CD8-positive, alpha-beta memory T cell (primary cell): ENCODE measurements at places on chromosomes 3 and 15.

DNA sequence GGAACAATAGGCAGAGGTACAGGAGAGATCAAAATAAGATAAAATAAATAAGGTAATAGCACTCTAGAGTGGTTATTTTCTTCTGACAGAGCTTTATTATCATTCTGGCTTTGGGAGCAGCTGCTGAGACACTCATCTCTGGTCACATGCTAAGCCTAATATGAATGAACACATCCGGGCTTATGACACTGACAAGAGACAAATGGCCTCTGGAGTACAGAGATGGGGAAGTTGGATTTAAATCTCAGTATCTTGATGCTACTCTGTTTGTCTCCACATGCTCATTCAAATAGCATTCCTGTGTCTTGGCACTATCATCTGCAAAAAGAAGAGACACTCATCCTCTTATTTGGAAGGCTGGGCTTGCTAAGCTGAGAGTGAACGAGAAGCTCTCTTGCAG is 55.6 kb downstream of the TMEM45A start:
- DNase-seq = no peak

DNA sequence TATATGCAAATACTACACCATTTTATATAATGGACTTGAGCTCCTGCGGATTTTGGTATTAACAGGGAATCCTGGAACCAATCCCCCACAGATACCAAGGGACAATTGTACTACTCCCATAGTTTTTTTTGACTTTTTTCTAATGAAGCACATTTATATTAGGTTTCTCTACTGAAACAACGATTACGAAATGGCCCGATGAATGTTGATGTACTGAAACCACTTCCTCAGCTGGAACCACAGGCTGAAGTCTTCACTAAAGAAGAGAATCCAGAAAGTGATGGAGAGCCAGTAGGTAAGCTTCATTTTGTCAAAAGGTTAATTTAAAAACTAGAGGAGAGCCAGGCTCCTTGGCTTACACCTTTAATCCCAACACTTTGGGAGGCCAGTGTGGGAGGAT is 121.5 kb upstream of the LRRFIP2 start:
- DNase-seq = no peak

DNA sequence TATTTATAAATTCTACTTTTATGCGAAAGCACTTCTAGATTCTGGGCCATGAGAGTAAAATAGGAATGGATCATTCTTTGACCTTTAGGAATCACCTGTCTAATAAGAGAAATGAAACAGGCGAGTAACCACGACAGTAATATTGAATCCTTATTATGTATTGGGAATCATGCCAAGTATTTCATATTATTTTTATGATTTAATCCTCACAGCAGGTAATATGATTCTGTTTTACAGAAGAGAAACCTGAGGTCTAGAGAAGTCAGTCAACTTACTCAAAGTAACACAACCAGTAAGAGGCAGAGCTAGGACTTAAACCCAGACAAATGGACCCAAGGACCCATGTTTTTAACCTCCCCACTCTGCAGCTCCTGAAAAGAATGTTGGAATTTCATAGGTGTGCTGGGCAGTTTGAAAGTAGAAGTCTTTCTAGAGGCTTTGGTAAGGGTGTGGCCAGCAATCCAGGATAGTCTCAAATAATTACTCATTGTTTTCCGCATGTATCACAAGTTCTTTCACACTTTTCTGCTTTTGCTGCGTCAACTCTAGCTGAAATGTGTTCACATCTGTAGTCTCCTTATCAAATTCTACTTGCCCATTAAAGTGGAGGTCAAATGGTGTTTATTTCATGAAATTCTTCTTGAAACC is 181.7 kb downstream of the TPRG1 start:
- DNase-seq = no peak

- no peak for DNase-seq
Measured at GRCh38 chr15:68589053-68589452, 10.3 kb downstream of the CORO2B start.

- no peak for DNase-seq
Measured at GRCh38 chr15:29208836-29209235, 60.8 kb downstream of the NSMCE3 start.

DNA sequence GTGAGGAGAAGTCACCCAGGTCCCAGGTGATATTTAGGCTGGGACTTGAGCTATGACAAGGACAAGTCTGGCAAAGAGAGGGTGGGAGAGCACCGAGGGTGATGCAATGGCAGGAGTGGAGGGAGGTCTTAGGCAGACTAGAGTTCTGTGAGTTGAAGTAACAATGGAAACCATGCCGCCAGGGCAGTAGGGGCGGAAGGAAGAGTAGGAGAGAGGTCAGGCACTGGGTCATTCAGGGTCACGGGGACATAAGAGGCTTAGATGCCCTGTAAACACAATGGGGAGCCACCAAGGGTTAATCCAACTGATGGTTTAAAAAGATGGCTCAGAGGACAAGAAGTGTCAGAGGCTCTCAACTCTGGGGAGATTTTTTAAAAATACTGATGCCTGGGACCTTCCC is 199.7 kb upstream of the LRTM1 start:
- no peak for DNase-seq

GRCh38 chr3:124826703-124827102 is 60.5 kb downstream of the ITGB5 start:
- DNase-seq = no peak

GRCh38 chr15:94584833-94585244 is 353.5 kb downstream of the MCTP2 start:
- peak; percentile 44 for DNase-seq

DNA sequence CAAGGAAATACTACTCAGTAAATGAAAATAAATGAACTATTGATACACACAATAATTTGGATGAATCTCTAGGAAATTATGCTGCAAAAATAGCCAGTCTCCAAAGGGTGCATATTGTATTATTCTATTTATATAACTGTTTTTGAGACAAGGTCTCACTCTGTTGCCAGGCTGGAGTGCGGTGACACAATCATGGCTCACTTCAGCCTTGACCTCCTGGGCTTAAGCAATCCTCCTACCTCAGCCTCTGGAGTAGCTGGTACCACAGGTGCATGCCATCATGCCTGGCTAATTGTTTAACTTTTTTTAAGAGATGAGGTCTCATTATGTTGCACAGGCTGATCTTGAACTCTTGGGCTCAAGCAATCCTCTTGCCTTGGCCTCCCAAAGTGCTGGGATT is 12.5 kb downstream of the KLHDC8B start:
- no peak for DNase-seq

DNA sequence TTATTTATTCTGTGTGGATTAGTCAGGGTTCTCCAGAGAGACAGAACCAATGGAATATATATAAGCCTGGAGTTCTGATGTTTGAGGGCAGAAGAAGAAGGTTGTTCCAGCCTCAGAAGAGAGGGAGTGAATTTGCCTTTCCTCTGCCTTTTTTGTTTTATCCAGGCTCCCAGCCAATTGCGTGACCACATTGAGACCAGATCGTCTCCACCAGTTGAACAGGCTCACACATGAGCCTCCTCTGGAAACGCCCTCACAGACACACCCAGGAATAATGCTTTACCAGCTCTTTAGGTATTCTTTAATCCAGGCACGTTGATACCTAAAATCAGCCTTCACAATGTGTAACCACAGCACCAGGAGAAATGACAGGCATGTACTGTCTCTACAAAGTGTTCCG is 923.1 kb downstream of the TBL1XR1 start:
- no peak for DNase-seq

DNA sequence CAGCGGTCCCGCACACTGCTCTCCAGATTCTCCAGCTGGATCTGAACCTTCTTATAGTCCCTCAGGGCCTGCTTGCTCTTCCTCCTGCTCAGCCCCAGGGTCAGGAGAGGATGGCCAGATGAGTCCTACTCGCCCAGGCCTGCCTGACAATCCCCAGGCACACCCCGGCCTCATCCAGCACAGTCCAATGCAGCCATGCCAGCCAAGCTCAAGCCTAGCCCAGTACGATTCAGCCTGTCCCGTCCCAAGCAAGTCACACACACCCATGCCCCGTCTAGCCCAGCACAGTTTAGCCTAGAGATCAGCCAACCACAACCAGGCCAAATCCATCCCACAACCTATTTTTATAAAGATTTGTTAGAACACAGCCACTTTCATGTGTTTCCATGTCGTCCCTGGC is 16.8 kb downstream of the PLXNB1 start:
- DNase-seq = no peak

- no peak for DNase-seq
Measured at GRCh38 chr3:136021803-136022202, 56.3 kb downstream of the PPP2R3A start.

GRCh38 chr3:127549826-127550467 is 40.6 kb downstream of the TPRA1 start:
- no peak for DNase-seq

GRCh38 chr3:18440066-18440722 is 15.1 kb upstream of the SATB1 start:
- no peak for DNase-seq

DNA sequence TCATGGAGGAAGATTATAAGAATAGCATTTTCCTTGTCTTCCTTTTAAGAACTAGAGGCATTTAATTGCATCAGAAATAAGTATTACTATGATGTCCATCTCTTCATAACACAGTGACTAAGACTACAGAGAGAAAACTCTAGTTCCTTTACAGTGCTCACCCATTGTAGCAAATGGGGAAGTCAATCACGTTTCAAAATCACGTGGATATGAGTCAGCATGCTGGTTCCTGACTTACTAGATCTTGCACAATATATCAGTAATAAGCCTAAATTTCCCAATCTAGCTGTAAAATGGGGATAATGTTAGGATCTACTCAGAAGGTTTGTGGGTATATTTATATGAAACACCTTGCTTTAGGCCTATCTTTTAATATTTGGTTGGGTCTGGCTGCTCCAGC is 254.8 kb upstream of the EOMES start:
- DNase-seq = no peak

GRCh38 chr3:145219355-145220235 is 941.4 kb downstream of the PLOD2 start:
- DNase-seq = no peak

DNA sequence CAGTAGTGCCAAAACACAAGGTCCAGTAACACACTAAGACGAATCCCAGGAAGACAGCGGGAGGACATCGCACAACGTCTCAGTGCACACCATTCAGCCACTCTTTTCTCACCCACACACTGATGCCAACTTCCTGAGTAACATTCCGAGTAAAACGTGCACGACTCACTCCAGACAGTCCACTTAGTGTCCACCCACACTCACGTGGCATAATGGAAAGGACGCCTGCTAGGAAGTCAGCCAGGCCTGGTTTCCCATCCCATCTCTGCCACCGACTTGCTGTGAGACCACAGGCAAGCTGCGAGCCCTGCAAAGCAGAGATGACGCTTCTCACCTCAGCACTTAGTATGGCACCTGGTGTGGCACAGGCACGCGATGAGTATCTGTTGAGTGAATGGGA is 36.8 kb upstream of the VGLL4 start:
- DNase-seq = no peak

DNA sequence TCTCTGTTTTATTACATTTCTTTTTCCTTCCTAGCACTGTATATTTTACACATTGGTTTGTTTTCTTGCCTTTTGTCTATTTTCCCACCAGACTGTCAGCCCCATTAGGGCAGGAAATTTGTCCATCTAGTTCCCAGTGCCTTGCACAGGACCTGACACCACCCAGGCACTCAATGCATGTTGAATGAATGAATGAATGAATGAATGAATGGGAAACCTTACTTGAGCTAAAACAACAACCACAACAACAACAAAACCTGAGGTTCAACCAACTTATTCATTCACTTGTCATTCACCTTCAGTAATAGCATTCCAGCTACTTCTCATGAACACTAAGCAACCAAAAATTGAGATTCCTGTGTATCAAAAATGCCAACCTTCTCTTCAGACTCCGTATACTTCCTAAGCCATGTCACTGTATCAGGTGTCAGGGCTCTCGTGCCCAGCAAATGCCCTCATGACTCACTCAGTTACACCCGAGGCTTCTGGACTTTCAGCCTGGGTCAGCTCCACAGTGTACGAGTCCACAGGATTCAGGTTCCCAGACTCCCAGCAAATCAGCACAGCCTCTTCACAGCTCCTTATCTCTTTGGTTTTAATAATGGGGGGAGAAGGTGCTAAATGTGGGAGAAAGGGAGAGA is 37.3 kb downstream of the FSD2 start:
- no peak for DNase-seq

GRCh38 chr15:63497642-63498467 is 6.5 kb upstream of the USP3 start:
- DNase-seq = peak; percentile 91

DNA sequence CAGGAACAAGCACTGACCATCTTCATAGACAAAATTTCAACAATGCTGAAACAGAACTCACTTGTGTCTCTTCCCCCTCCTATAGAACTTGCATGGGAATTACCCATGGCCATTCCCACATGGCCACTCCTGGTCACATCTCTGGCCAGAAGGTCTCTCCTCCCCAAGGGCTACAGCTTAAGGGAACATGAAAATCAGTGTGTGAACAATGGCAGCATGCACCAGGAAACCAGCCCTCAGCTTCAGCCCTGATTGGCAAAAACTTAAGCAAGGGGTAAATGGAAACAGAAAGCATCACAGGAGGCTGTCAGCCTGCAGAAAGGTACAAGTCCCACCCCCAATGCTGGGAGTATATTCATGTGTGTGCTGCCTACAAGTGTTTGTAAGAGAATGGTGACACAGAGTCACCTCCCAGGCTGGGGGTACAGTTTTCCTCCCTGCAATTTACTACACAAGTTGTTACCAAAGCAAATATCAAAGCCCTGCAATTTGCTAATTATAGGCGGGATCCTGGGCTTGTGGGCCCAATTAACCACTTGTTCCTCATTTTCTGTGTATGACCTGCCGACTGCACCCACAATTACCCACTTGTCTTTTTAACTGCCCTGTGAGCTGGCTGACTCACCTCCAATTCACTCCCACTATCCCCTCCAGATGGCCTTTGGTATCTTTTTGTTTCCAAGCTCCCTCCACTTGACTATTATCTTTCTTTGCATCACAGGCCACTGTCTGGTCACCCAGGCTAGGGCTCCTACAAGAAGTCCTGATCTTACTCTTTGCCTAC is 84.4 kb upstream of the HES1 start:
- DNase-seq = no peak

DNA sequence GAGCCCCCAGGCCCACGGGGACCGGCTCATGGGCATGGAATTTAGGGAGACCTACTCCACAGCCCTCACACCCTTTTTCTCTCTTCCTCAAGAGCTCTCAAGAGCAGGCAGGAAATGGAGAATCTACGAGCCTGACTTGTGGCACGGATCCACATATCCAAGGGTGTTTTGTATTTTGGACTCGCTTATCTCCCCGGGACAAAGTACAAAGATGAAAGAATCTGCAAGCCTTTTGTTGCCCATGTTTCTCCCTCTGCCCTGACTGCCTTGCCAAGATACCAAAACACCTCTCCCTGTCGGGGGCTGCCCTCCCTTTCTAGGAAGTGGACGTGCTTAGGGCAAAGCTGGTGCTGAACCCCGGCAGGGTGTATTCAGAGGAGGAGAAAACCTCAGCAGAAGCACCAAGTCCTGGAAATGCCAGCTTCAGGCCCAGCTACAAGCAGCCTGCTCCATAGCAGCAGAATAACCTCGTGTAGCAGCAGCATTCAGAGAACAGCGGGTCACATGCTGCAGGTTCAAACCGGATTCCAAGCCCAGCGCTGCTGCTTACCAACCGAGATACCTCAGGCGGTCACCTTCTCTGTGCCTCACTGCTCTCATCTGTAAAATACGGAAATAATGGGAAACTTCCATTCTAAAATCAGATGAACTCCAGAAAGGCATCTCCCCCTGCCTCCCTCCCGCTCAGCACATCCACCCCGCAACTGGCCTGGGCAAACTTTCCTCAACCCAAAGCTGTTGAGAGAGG is 35.2 kb downstream of the DNASE1L3 start:
- DNase-seq = no peak

GRCh38 chr3:39125841-39126500 is 18.5 kb downstream of the TTC21A start:
- no peak for DNase-seq

GRCh38 chr15:39947401-39948197 is 13.7 kb downstream of the EIF2AK4 start:
- no peak for DNase-seq
